8988T (cell line): ENCODE measurements at places on chromosomes 1 and 21.

GRCh38 chr1:87436534-87436933, 107.9 kb downstream of the LMO4 start:
- DNase-seq = no peak

DNA sequence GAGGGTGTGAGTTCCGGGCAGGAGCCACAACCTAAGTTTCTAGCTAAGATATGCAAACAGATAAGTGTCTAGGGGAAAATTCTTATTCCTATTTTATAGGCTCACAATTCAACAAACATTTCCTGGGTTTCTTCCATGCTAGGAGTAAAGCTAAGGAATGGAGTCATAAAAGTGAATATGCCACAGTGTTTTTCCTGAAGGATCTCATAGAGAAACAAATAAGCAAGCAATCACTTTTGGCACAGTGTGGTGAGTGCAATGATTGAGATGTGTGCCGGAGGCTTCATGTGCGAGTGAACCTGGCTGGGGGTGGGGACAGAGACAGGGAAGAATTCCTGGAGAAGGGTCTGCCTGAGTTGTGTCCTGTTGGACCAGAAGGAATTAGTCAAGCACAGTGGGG, 147.4 kb downstream of the TENT5C start:
- no peak for DNase-seq

- no peak for DNase-seq
Observed at GRCh38 chr1:59107916-59108315, 189.0 kb upstream of the FGGY start.

DNA sequence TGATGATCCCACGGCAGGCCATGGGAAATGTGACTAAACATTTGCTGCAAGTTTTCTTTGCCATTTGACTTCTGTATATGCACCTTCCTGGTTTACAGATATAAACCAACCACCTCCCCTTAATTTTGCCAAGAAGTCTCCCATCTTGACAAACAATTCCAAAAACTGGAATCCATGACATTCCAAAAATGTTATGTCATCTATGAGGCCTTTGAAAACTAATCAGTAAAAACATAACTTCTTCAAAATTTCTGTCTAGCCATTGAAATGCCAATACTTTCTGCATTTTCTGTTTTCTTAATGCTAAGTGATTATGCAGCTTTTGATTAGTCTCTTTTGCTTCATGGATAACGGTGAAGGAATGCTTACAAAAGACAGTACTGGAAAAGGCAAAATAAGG, 84.1 kb downstream of the LYST start:
- no peak for DNase-seq

DNA sequence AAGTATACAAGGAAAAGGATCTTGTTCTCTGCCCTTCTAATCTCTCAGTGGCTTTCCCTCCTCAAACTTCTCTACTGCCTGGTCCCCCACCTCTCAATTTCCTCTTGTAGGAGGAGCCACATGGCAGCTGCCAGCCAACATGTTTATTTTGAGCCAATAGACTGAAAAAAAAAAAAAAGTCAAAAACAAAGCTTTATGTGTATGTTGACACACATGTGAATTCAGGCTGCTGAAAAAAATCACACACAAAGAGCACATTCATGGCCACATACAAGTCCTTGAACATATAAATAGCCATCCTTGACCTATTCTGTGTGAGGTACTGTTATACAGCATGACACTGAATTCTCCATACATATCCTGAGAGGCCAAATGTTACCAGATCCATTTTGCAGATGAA, 3.7 kb downstream of the PTPN14 start:
- no peak for DNase-seq

GRCh38 chr1:75632350-75632949, 21.5 kb upstream of the SLC44A5 start:
- DNase-seq = no peak

DNA sequence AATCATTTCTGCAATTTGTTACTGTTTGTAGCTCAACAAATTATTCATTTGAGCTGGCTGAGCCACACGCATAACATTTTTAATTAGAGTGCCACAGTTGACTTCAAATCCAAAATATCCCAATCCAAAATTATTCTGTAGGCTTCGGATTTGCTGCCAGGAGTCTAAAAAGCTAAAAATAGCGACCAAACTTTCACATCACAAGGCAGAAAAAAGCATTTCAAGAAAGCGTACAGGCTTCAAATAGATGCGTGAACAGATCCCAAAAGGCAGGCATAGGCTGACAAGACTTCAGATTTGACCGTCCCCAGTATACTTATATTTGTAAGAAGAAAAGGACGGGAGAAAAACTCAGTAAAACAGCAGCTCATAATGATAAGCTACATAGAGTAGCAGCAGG, 24.3 kb upstream of the TIAM1 start:
- DNase-seq = no peak

DNA sequence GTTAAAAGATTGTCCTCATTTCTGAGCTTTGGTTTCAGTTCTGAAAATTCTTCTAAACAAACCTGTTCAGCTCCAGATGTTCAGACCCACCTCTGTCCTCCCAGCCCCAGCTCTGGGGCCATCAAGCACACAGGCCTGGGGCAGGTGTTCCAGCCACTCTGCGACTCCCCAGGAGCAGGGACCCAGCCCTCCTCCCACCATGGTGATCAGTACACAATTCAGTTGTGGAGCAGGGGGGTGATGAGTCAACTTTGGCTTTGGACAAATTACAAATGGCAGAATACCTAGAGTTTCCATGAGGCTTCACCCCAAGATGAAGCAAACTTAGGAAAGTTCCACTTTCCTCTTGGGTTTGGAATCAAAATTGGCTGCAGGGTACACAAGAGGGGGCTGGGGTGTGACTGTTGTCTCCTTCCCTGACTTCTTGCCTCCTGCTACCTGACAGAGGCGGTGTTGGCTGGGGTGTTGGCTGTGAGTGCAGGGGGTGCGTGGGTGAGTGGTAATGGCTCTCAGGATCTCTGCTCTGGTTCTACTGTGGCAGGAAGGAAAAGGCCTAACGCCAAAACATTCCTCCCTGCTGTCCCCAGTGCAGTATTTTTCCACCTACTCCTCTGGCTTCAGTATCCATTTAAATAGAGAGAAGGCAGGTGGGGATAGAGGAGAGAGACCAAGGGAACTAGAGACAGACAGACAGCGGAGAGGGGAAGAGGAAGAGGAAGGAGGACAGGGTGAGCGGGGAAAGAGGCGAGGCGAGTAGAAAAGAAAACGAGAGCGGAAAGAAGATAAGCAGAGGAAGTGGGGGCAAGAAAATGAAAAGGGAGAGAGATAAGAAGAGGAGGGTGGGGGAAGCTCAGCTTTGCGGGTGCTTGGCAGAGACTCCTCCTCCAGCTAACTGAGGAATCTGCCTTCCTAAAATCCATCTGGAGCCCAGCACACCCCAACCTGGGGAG, 20.6 kb upstream of the LRRN2 start:
- DNase-seq = no peak

- no peak for DNase-seq
Observed at GRCh38 chr1:9442278-9442846, 96.9 kb upstream of the SLC25A33 start.

- no peak for DNase-seq
Observed at GRCh38 chr21:45470773-45471524, 66.0 kb downstream of the COL18A1 start.

DNA sequence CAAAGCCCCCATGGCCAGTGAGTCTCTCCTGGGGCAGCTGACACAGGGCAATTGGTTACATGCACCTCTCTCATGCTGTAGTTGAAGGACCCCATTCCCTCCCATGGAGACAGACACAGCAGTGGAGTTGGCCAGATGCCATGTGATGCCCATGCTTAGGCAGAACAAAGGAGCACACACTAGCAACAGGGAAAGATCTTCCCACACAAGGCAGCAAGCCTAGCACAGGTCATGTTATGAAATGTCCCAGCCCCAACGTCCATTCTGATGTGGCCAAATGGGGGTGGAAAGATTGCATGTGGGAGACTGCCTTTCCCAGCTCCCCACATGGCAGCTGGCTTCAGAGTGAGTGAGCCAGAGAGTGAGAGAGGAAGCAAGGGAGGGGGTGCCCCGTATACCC, 34.5 kb downstream of the AADACL4 start:
- no peak for DNase-seq

DNA sequence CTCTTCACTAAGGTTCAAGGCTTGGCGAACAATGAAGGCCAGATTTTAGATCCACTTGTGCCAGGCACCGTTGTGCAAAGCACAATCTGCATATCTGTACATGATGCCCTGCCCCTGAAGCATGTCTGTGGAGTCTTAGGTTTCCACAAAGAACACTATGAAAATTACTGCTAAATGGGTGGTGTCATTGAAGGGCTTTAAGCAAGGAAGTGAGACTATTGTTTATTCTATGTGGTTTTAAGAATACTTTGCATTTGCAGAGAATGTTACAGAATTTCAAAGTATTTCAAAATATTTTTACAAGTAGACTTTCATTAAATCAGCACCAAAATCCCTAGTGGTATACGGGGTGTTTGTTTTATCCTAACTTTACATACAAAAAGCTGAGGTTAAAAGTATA, 8.8 kb downstream of the TSEN15 start:
- no peak for DNase-seq

- DNase-seq = no peak
Observed at GRCh38 chr21:18204931-18205330, 39.7 kb upstream of the CHODL start.

- DNase-seq = no peak
Observed at GRCh38 chr21:26800970-26801431, 44.2 kb downstream of the ADAMTS1 start.

DNA sequence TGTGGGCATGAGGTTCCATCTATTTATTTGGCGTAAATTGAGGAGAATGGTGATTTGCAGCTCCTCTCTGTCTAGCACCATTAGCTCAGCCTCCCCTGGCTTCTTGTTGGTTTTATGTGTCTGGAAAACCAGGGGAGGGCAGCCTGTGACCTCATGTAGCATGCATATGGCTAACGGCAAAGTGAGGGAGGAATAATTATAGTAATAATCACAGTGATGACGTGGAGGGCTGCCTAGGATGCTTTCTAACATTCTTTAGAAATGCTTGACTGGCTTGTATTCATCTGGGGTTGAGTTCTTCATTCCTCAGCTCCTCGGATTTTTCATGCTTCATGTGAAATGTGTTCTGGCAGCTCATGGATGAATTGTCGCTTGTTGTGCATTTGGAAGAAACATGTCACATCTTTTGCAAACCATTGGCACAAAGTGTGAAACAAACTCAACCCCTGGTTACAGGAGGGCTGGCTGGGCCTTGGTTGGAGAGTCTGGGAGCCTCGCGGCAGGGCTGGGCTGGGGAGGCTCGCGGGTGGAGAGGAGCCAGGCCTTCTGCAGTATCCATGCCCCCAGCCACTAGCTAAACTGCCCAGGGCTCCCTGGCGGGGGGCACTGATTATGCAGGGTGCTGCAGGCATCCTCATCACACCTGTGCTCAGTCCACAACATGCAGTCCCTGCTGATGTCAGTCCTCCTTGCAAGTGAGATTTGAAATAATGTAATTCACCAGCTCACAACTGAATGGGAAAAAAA, 149.6 kb downstream of the DISC1 start:
- no peak for DNase-seq

GRCh38 chr1:241837901-241838300, 10.1 kb upstream of the EXO1 start:
- DNase-seq = no peak

DNA sequence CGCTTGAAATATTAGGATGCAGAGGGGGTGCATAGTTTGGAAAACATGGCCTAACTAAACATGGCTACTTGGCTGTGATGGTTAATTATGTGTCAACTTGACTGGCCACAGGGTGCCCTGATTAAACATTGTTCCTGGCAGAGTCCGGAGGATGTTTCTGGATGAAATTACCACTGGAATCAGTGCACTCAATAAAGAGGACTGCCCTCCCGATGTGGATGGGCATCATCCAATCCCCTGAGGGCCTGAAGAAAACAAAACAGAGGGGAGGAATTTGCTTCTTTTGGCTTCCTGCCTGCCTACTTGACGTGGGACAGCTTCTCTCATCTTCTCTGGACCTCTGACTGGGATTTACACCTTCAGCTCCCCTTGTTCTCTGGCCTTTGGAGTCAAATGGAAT, 79.1 kb upstream of the KCNE2 start:
- DNase-seq = no peak

DNA sequence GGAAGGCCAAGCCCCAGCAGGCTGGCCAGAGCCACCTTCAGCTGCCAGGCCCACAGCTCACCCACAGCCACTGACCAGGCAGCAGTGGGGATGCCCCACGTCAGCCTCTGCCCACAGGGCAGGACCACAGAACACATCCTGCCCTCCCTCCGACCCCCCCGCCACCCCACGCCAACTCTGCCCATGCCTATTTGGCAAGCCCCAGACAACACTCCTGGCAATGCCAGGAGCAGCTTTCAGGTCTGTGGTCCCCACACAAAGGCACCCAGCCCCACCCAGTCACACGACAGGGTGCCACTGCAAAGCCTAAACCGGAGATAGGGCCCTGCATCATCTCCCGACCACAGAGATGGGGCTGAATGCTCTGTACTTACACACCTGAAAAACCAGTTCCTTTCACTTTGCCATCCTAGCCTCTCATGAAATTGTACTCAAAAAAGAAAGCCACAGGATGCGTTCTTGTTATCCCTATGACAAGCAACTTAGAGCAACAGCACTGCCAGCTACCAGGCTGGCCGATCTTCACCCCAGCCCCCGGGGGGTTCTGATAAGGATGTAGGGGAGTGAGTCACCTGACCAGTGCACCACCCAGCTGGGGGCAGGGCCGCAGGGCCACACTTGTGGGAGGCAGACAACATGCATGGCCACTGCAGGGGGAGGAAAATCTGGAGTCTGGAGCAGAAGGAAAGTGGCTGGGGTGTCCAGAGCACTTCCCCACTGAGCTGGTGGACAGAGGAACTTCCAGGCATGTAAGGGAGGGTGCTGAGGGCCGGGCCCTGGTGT, 36.2 kb downstream of the UBE2G2 start:
- no peak for DNase-seq
